Esophagus squamous epithelium (tissue), 5 donors: ENCODE measurements at places on chromosomes 16 and 17. TPM values are rescaled to one million over a fixed set of nuclear protein-coding genes. Genes with fewer than 3 reads are reported as not detected.
A peak's percentile ranks its signal among the peaks of the same experiment; 100 is the strongest.

- no peaks in the 10 kb centered on the region for H3K27me3 ChIP-seq
- no peak overlapping the region for H3K4me3 ChIP-seq
- no peak for DNase-seq
- H3K27ac ChIP-seq, result peak overlapping the region; percentile 43
- H3K36me3 ChIP-seq, result no peaks in the 10 kb centered on the region
Measured at GRCh38 chr17:73316919-73317505, 5.2 kb upstream of the CDC42EP4 start.

- peaks cover 38% of the 10 kb centered on the region for H3K4me1 ChIP-seq
- no peaks in the 10 kb centered on the region for H3K36me3 ChIP-seq
- no peaks in the 10 kb centered on the region for H3K27me3 ChIP-seq
- peak overlapping the region; percentile 90 for H3K27ac ChIP-seq
- no peak overlapping the region for H3K4me3 ChIP-seq
Measured at GRCh38 chr16:75062976-75063346, 53.6 kb downstream of the LDHD start.

The CCL14 gene
- total RNA-seq, result 3.7 TPM

The SLC25A10 gene
- 23.3 TPM for total RNA-seq

DNA sequence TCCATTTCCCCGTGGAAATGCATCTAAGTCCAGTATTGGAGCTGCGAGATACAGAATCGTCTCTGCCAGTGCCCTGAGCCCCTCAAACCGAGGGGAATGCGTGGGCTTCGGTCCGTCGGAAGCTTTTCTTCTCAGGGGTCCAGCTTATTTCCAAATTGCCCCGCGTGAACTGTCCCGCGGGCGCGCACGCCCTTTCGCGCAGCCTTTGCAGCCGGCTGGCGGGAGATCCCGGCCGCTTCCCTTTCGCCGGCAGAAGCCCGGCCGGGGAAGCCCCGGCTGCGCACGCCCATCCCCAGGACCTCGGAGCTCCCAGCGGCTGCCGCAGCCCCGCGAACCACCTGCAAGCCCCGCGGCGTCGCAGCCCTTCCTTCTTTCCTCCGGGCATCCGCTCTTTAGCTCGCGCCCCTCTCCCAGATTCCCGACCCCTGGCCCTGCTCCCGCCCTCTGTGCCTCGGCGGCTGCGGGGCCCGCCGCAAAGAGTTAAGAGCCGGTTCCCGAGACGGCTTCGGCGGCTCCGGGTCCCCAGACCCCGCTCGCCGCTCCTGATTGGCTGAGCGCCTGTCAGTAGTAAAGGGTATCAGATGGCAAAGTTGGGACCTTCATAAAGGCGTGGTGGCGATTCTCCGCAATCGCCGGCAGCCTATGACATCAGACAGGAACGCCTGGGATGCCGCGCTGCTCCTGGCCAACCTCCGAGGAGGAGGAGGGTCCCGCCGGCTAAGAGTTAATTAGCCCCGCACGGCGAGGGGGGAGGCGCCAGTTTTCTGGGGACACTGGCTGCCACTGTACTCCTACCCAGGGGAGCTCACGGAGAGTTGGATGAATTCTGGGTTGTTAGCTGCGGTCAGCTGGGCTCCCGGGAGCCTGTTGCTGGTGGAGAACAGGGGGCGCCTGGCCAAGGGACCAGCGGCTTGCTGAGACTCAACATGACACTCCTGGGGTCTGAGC lies at the start of gene MYOCD:
MYOCD (plus strand) TSS at position 628 of the 948 bp plus-strand sequence; CDS start at position 927, 299 bp downstream.
- peaks cover 7% of the 10 kb centered on the region for H3K4me1 ChIP-seq
- H3K4me3 ChIP-seq, result peak within 1 kb of the TSS; percentile 48
- no peaks in the 10 kb centered on the region for H3K36me3 ChIP-seq
- peaks cover 65% of the 10 kb centered on the region for H3K27me3 ChIP-seq
- peak within 1 kb of the TSS; percentile 78 for H3K27ac ChIP-seq

The LGALS9B gene
- 8.1 TPM for total RNA-seq

DNA sequence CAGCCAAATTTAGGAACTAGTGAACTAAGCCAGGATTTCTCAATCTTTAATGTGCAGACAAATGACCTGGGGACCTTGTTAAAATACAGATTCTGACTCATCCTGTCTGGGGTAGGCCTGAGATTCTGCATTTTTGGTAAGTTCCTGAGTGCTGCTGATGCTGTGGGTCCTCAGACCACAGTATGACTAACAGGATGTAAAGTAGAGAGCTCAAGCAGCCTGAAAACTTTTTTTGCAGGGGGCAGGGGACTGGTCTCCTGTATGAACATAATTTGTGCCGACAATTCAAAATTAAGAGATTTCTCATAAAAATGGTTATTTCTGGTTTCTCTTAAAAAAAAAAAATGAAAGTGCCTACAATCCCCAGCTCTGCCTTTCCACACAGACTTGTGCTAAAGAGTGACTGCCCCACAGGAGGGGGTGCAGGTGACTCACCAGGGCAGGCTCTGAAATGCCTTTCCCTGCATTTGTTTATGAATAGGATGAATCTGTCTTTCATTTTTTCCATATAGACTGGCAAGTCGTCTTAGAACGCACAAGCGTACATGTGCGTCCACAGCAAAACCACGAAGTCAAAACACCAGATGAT lies 271.5 kb downstream of the PHKB start:
- H3K27ac ChIP-seq, result no peak overlapping the region
- H3K4me1 ChIP-seq, result no peaks in the 10 kb centered on the region
- H3K27me3 ChIP-seq, result no peaks in the 10 kb centered on the region
- no peak for DNase-seq

The HEATR9 gene
- not detected for total RNA-seq

DNA sequence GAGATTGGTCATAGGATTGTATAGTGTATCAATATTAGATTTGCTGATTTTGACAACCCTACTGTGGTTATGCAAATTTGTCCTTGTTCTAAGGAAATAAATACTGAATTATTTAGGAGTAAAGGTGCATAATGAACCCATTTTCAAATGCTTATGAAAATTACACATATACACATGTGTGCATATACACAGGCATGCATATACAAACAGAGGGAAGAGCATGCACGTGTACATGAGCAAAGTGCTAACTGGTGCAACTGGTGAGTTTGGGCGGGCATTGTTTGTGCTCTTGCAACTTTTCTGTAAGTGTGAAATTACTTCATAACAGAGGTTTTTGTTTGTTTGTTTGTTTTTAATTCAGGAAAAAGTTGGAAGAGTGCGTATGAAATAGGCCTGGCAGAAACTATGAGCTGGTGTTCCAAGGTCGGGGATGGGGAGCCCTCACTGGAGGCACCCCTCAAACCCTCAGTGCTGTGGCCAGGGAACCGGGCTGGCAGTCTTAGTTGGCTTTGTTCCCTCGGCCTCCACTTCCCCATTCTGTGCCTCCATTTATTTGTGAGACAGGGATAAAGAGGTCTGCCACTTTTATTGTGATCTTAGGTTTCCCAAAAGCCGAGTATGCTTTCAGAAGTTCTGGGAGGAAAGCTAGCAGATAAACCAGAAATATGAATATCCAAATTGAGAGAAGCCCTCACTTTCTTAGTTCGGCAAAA lies 5.8 kb downstream of the DEXI start:
- H3K36me3 ChIP-seq, result peaks cover 40% of the 10 kb centered on the region
- H3K4me3 ChIP-seq, result no peak overlapping the region
- H3K27me3 ChIP-seq, result no peaks in the 10 kb centered on the region
- H3K27ac ChIP-seq, result no peak overlapping the region
- DNase-seq, result no peak
- H3K4me1 ChIP-seq, result peaks cover 45% of the 10 kb centered on the region

The GNAO1 gene
- 1.5 TPM for total RNA-seq

DNA sequence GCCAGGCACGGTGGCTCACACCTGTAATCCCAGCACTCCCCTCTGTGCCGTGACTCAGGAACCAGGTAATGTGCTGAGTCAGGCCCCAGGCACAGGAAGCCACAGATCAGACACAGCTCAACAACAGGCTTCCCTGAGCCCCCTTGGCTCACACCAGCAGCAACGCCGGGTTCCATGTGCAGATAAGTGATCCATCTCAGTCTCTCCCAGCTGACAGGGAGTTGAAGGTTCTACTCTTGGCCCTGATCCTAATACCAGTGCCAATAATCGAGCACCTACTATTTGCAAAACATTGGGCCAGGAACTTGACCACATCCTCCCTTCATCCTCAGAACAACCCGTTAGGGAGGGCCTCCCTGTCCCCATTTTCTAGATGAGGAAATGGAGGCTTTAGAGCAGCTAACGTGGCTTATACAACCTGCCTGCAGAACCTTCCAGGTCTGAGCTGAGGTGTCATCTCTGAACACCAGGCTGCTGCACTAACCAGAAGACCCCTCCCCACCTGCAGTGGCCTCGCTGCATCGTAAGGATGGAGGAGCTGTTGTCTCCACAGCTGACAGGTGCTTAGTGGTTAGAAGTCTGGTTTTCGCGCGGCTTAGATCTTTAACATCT lies 64.8 kb upstream of the AMZ2 start:
- no peaks in the 10 kb centered on the region for H3K27me3 ChIP-seq
- DNase-seq, result no peak
- peak overlapping the region; percentile 0 for H3K4me3 ChIP-seq
- no peaks in the 10 kb centered on the region for H3K36me3 ChIP-seq

The MEIOC gene
- total RNA-seq, result not detected

DNA sequence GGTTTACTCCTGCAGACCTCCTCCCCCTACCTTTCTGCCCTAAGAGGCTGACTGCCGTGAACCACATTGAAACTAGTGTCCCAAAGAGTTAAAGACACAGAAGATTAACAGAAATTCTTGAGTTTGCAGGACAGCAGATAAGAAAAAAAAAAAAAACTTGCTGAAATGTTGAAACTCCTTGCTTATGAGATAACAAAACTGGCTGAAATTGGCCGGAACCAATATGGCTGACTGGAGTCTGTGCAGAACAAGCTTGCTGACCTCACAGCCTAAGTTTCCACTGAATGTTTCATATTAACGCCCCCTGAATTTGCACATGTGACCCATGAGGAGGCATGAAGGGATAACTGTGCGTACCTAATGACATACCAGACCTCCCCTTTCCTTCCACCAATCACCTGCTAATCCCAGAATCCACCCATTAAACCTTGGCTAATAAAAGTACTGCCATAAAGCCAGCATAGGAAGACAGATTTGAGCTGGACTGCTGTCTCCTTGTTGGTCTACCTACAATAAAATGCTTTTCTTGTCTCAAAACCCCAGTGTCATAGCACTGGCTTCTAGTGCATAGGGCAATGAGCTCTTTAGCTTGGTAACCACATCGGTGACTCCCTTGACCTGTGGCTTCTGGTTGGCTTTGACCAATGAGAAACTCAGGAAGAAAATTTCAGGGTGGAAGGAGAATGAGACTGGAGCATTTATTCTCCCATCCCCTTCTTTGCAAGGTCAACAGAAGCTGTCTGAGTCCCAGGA lies 80.1 kb downstream of the PMP22 start:
- H3K36me3 ChIP-seq, result no peaks in the 10 kb centered on the region
- no peaks in the 10 kb centered on the region for H3K4me1 ChIP-seq
- DNase-seq, result no peak
- no peak overlapping the region for H3K27ac ChIP-seq
- peaks cover 4% of the 10 kb centered on the region for H3K27me3 ChIP-seq

The FOXF1 gene
- total RNA-seq, result 0.76 TPM

The CD300LB gene
- total RNA-seq, result 0.19 TPM

- H3K36me3 ChIP-seq, result no peaks in the 10 kb centered on the region
- no peak for DNase-seq
- H3K4me3 ChIP-seq, result no peak overlapping the region
- H3K27me3 ChIP-seq, result no peaks in the 10 kb centered on the region
- H3K27ac ChIP-seq, result peak overlapping the region; percentile 95
Measured at GRCh38 chr16:66516509-66516807, 33.5 kb downstream of the TK2 start.

GRCh38 chr16:31531096-31531495 lies 3.4 kb downstream of the AHSP start:
- H3K36me3 ChIP-seq, result no peaks in the 10 kb centered on the region
- no peaks in the 10 kb centered on the region for H3K27me3 ChIP-seq
- no peak for DNase-seq
- no peak overlapping the region for H3K27ac ChIP-seq
- no peak overlapping the region for H3K4me3 ChIP-seq

- H3K4me1 ChIP-seq, result peaks cover 1% of the 10 kb centered on the region
- DNase-seq, result no peak
- no peaks in the 10 kb centered on the region for H3K36me3 ChIP-seq
- no peak overlapping the region for H3K27ac ChIP-seq
Measured at GRCh38 chr17:31704483-31704882, 154.6 kb downstream of the COPRS start.

- H3K4me1 ChIP-seq, result no peaks in the 10 kb centered on the region
- no peak overlapping the region for H3K27ac ChIP-seq
Measured at GRCh38 chr17:44269535-44270240, 1.8 kb upstream of the SLC4A1 start.

DNA sequence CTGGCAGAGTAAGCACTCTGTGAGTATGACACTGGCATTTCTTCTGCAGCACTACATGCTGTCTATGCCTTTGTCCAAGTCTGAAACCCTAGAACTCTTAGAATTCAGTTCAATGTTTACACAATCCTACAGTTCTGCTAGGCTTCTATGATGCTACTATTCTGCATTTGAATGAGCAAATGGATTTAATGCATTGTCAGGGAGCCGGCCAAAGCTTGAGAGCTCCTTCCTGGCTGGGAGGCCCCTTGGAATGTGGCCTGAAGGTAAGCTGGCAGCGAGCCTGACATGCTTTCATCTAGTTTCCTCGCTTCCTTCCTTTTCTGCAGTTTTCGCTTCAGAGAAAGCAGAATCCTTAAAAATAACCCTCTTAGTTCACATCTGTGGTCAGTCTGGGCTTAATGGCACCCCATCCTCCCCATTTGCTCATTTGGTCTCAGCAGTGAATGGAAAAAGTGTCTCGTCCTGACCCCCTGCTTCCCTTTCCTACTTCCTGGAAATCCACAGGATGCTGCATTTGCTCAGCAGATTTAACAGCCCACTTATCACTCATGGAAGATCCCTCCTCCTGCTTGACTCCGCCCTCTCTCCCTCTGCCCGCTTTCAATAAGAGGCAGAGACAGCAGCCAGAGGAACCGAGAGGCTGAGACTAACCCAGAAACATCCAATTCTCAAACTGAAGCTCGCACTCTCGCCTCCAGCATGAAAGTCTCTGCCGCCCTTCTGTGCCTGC lies at the start of gene CCL2:
CCL2 (plus strand) TSS at position 635 of the 730 bp plus-strand sequence; CDS start at position 700, 65 bp downstream.
- peaks cover 25% of the 10 kb centered on the region for H3K4me1 ChIP-seq
- no peak for DNase-seq
- H3K36me3 ChIP-seq, result no peaks in the 10 kb centered on the region
- H3K4me3 ChIP-seq, result peak within 1 kb of the TSS; percentile 10

The OR1A1 gene
- not detected for total RNA-seq

- peaks cover 12% of the 10 kb centered on the region for H3K4me1 ChIP-seq
- no peaks in the 10 kb centered on the region for H3K36me3 ChIP-seq
- no peak for DNase-seq
Measured at GRCh38 chr17:50604513-50604912, 30.2 kb upstream of the ABCC3 start.

DNA sequence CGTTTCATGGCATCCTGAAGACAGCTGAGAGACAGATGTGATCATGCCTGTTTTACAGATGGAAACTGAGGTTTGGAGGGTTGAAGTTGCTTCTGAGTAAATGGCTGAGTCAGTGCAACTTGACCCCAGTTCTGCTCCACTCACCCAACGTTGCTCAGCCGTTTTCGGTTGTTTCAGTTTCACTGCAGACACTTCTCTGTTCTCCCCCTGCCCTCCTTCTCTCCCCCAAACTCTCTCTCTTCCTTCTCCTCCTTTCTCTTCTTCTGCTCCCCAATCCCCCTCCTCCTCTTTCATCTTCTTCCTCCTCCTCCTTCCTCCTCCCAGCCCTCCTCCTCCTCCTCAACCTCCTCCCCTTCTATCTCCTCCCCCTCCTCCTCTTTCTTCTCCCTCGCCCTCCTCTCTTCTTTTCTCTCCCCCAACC lies 9.4 kb upstream of the CEP20 start:
- H3K4me3 ChIP-seq, result no peak overlapping the region
- no peak overlapping the region for H3K27ac ChIP-seq
- H3K36me3 ChIP-seq, result no peaks in the 10 kb centered on the region
- peaks cover 12% of the 10 kb centered on the region for H3K4me1 ChIP-seq
- H3K27me3 ChIP-seq, result no peaks in the 10 kb centered on the region

GRCh38 chr17:33486135-33486885 lies 193.2 kb upstream of the ASIC2 start:
- no peaks in the 10 kb centered on the region for H3K27me3 ChIP-seq
- no peaks in the 10 kb centered on the region for H3K4me1 ChIP-seq
- H3K4me3 ChIP-seq, result no peak overlapping the region
